ENCODE measurements at places on chromosomes 5 and 9.

DNA sequence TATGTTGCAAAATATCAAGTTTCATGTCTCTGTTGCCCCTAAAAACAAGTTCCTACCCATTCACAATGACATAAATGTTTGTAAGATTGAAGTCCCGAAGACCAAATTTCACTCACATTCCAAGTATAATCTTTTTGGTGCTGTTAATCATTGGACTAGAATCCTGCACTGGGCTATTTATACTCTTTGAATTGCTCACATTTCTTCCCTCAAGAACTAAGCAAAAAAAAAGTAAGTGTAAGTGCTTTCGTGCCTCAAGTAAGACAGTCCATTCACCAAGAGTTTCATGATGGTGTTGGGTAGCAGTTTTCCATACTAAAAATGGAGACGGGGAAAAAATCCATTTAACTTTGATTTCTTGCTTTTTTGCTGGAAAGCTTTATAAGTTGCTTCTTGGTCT lies 242.3 kb downstream of the EBF1 start:
- DNase-seq: no peak

GRCh38 chr9:125137200-125137599 lies 6.1 kb downstream of the SCAI start:
- no peak for DNase-seq

DNA sequence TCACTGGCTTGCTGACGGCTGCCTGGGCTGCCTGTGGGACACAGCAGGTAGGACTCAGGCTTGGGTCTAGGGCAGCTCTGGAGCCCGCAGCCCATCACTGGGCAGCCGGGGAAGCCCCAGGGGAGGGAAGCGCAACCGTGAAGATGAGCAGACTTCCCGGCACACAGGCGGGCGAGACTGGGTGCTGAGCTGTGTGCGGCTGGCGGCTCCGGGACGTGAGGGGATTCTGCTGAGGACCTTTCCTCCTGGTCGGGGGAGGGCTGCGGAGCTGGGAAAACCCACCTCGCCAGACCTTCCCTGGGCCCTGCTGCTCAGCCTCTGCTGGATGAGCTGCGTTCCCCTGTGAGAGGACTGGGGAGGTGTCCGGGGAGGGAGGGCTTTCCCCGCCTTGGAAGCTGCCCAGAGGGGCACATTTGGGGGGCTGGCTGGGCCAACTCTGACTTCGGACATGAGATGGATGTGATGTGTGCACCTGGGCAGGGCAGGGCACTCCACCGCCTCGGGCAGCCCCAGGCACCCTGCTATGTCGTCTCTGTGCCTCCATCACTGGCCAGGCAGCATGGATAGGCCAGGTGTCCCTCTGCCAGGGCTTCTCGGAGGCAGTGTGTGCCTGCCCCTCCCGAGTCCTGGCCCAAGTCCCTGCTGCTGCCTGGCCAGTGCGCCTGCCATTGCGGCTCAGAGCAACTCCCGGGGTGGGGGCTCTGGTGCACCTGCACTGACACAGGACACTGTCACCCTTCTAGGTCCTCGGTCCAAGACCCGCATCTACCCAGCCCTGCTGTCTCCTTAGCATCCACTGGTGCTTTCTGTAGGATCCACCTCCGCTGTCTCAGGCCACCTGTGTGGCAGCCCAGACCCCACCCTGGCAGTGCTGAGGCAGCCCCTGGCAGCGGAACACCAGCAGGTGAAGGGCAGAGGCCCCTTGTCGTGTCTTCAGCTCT lies 66.4 kb downstream of the COL5A1 start:
- DNase-seq: no peak

- no peak for DNase-seq
Observed at GRCh38 chr5:177116631-177117373, 16.8 kb upstream of the NSD1 start.

DNA sequence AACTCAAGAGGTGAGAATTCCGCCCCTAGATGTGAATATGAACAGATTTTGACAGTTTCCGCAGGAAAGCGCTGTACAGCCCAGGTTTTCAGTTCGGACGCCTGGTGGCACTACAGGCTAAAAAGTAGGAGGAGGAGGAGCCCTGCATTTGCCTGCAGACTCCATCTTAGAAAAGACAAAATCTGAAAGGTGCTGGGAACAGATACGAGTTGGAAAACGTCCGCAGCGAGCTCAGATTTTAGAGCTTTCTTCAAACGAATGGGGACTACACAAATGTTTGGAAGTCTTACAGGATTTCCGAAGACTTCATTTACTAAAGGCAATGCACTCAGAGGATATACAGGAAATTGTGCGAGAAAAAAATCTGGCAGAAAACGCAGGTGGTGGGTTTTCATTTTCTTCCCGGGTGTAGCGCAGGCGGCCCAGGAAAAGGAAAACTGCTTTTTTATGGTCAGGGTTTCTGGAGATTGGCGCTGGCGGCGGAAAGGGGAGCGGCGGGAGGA lies 9.9 kb upstream of the PCDHB2 start:
- DNase-seq: peak; percentile 53
